ENCODE measurements at places on chromosomes 6 and 20.
A peak's percentile ranks its signal among the peaks of the same experiment; 100 is the strongest.

GRCh38 chr6:72954716-72955115, 270.6 kb downstream of the KHDC1L start:
- DNase-seq = no peak

GRCh38 chr6:142737368-142738034, 207.5 kb downstream of the HIVEP2 start:
- DNase-seq = peak; percentile 46

DNA sequence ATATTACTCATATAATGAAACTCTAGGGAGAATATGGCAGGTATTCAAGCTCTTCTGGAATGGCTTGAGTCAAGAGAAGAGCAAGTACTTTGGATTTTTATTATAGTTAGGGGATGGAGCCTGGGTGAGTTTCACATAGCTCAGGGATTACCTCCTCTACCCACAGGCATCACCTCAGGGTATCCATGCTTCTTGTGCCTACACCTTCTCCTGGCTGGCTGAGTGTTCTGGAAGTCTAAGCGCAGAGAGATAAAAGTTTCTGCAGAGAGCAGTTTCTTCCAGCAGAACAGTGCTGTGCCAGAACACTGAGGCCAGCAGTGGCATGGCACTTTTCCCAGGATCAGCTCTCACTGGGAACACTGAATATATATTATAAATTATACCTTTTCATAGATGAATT, 199.7 kb upstream of the KCNQ5 start:
- no peak for DNase-seq

DNA sequence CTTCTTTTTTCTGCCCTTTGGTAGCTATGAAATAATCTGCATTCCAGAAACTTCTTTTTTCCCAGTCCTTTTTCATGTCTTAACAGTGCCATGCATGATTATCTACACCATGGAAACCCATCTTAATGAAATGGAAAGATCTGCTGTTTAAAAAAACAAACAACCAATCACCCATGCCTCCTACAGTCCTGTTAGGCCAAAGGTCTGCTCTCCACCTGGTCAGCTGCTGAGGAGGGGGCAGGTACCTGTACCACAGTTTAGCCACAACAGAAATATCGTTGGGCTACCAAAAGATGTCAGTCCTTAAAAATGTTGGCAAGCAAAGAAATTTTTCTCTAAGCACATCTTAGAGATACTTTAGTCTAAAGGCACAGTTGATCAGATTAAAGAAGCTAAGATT, 112.6 kb downstream of the SLC16A10 start:
- no peak for DNase-seq

GRCh38 chr6:47734831-47735481, 36.6 kb downstream of the ADGRF4 start:
- DNase-seq = no peak

- no peak for DNase-seq
Observed at GRCh38 chr6:116390581-116390980, 19.8 kb downstream of the DSE start.

DNA sequence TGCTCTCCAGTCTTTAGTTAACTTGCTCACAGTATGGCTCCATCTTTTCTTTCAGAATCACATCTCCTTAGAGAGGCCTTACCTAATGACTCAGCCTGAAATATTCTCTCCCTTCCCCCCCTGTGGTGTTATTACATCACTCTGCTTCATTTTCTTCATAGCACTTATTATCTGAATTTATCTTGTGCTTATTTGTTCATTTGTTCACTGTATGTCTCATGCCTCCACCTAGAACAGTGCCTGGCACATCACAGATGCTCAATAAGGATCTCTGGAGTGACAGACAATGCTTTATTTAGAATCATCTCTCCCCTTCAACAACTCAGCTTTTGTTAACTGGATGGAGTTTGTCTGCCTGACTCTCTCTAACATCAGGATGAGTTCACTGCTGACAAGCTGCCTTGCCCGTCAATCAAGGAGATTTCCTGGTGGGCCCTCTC, 96.6 kb upstream of the MAN1A1 start:
- peak; percentile 14 for DNase-seq

Data from GM04504 (cell line).